ENCODE measurements at places on chromosomes 5 and 9.

DNA sequence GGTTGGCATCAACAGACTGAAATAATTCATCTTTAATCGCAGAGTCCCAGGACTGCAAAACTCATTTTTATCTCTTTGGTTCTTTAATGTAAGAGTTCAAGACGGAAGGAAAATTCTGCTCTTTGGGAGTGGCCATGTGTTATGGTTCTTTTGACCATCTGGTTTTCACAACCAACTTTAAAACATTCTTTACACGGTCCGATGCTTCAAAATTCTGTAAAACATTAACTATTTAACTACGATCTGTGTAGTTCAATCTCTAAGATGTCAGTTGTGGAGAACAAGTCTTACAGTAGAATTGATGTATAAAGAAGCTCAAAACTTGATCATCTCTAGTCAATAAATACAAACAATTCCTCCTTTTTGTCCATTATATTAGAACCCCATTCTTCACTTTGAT, 83.0 kb downstream of the CMYA5 start:
- no peak for DNase-seq

DNA sequence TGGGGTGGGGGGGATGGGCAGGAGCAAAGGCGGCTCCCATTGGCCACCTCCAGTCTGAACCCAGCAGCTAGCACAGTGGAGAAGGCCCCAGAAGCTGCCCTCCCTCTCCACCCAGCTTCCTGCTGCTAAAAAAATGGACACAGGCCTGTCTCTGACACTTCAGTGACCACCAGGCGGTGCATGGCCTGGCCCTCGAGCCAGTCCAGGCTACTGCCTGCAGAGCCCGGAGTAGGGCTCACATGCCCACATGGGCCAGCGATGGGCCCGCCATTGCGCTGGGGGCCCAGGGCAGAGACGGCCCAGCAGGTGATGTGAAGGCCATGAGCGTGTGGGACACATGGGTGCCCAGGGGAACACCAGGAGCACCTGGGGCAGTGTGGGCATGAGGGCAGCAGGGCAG, 52.1 kb upstream of the NOTCH1 start:
- DNase-seq: no peak

DNA sequence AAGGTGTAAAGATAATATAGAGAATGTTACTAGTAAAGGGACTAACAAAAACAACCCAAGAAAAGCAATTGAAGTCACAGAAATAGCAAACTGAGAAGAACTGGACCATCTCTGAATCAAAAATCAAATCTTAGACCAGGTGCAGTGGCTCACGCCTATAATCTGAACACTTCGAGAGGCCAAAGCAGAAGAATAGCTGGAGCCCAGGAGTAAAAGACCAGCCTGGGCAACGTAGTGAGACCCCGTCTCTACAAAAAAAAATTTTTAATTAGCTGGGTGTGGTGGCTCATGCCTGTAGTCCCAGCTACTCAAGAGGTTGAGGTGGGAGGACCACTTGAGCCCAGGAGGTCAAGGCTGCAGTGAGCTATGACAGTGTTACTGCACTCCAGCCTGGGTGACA, 27.3 kb downstream of the WNT8A start:
- no peak for DNase-seq

DNA sequence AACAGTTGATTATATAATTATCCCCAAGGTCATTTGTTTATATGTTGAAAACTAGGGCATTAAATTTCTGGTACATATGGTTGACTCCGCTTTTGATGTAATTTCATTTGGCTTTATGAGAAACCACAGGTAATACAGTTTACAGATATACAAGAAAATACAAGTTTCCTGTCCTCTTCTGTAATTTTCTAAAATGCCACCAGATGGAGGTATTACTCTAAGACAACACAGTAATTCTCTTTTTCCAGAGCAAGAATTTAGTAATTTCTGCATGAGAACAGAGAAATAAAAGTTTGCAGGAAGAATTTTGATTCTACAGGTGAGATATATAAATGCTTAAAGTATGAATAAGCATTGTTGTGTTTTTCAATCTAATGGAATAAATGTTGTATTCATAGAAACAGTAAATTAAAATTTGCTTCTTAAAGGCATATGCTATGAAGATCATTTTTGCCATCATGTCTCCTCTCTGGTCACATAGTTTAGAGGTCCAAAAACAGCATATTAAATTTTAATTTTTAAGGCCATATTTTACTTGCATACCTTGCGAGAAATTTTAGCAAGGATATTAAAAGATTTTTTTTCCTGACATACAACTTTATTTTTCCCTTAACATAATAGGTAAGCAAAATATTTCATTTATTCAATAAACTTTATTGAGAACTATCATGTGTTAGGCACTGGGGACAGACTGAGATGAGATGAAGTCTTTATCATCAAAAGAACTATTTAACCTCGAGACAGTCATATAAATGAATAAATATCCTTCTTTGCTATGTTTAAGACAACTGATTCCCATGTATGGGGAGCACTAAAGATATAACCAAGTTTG, 22.7 kb downstream of the CHD1 start:
- no peak for DNase-seq

GRCh38 chr5:149002761-149003689, 59.8 kb downstream of the SH3TC2 start:
- DNase-seq: no peak

DNA sequence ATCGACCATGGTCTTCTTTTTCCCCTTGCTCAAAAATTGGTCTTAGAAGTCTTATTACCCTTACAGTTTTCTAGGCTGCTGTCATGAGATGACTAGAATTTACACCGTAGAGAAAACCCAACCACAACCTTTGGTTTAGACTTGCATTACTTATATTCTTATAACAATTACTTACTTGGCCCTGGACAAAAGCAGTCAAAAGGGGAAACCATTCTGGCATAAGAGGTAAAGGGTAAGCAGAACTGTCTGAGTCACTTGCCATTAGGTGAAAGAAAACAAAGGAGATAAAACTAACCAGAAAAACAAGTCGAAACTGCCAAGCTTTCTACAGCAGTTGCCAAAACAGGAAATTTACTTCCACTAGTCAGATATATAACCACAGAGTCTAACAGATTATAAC, 17.9 kb downstream of the TMEM245 start:
- DNase-seq: no peak

GRCh38 chr9:2591967-2592366, 29.6 kb upstream of the VLDLR start:
- DNase-seq: no peak

GRCh38 chr5:134651531-134651930, 2.9 kb downstream of the SEC24A start:
- no peak for DNase-seq

DNA sequence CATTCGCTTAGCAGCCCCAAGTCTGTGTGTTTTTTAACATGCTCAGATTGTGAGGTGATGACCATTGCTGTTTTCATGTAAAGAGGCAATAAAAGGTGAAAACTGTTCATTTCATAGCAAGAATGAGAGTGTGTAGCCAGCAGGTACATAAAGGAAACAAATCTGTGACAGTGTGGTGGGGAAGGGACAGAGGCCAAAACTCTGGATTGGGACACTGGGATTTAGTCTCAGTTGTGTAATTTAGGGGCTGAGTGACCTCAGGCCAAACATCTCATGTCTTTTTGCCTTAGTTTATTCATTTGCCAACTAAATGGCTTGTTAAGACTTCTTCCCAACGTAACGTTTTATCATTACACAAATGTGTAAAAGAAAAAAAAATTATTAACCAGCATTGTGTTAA, 47.0 kb downstream of the KCNN2 start:
- no peak for DNase-seq

GRCh38 chr5:135484674-135485086, 32.5 kb upstream of the TIFAB start:
- no peak for DNase-seq

DNA sequence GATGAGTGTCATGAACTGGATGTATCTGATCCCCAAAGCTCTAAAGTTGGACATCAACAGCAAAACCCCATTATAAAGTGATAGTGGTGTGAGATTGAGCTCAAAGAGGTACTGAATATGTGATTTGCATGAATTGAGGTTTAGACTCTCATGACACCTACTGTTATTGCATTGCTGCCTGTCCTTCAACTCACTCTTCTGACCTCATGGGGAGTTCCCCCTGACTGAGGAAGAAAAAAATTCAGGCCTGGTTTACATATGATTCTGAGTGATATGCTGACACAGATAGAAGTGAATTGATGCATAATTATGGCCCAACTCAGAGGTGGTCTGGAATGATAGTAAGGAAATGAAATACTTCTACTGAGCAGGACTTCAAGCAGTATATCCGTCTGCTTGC, 76.2 kb upstream of the CHD1 start:
- DNase-seq: no peak

GRCh38 chr5:15069407-15069905, 197.9 kb upstream of the ANKH start:
- DNase-seq: no peak

- no peak for DNase-seq
These were observed 28.3 kb downstream of the CAMK2A start for GRCh38 chr5:150261231-150261630.

- no peak for DNase-seq
These were observed 151.8 kb downstream of the HSPA4 start for GRCh38 chr5:133203317-133204305.

DNA sequence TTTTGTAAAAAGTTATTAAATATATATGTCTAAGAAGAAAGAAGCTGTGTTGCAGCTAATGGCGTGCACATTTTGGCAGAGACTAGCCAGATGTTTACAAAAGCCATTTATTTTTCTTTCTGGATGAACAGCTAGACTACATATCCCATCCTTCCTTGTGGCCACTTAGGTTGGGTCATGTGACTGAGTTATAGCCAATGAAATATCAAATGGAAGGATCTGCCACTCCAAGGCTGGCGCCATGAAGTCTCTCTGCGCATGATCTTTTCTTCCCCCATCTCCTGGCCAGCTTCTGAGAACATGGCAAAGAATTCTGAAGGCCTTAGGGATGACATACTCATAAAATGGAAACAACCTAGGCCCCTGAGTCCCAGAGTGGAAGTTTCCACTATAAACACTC, 244.2 kb upstream of the DAB2 start:
- no peak for DNase-seq

DNA sequence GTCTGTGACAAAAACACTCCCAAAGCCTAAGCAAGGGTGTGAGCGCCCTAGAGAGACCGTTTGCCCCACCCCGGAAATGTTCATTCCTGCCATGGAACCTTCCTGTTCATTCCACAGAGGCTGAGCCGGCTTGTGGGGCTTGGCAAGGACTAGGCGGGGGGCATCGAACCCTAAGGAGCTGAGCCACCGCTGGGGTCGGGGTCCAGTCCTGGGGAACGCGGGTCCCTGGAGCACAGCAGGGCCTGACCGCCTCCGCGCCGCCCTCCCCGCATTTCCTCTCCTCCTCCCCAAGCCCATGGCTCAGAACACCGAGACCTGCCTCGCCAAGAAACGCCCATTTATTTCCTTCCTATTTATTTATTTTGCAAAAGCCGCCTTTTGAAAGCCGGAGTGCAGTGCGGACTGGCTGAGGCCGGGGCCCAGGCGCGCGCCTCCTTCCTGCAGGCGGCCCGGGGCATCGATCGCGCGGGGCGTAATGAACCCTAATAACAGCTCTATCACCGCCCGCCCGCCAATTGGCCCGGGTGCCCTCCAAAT, 228.9 kb upstream of the IRX4 start:
- DNase-seq: no peak

DNA sequence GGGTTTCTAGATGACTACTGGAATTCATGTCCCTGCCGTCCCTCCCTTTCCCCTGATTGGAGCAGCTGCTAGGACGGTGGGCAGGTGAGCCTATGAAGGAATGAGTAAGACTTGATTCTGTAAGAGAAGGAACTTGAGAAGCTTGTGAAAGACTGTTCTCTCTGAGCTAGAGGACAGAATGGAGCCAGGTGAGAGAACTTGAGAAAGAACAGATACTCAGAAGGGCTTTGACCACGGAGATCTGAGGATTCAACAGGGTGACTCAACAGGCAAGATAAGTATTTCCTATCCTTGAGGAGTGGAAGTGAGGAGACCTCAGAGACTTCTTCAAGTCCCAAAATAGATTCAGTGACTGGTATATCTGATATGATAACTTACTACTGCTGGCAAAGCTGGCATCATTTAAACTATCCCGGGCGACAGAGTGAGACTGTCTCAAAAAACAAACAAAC, 41.9 kb downstream of the HSDL2 start:
- no peak for DNase-seq

GRCh38 chr5:171258737-171259415, 50.2 kb upstream of the TLX3 start:
- DNase-seq: no peak

DNA sequence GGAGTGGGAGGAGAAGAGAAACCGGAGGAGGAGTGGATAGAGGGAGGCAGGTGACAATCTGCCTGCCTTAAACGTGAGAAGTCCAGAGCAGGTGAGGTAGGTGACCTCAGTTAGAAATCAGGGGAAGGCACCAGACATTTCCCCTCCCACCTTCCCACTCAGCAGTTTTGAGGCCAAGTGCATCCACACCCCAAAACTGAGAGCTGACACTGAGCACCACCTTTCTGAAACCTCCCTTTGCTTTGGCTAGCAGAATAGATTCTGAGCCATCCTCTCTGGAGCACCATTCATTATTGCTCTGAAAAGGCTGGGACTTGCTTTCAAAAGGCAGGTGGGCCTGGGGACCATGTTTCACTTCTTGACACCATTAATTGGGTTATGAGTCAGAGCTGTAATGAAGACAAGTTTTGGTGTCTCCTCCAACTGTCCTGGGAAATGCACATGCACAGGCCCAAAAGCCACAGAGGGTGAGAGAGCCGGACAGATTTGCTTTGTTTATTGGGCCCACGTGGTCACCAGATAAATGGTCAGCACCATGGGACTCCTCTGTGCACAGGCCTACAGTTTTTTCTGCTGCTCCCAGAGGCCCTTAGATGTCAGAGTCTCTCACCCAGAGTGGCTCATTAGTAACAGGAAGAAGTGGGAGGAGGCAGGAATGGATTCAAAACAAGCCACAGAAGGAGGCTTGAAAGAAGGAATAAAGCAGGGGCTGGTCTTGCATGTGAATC, 314.7 kb downstream of the TLE1 start:
- DNase-seq: no peak

DNA sequence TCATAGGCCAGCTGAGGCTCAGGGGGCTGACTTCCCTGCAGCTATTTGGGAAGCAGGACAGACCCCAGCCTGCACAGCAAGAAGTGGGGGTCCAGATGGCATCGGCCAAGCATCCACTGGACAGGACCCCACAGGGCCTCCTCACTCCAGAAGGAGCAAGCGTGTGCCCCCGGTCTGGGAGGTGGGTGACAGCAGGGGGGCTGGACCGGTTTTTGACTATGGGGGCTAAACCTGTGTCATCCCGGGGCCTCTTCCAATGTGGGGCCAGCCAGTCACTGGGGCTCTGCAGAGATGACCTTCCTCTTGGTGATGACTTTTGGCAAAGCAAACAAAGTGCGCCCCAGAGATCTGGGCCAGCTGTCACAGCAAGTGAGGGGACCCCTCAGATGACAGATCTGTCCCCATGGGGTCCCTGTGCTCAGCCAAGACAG, 163.9 kb downstream of the OLFM1 start:
- DNase-seq: no peak

DNA sequence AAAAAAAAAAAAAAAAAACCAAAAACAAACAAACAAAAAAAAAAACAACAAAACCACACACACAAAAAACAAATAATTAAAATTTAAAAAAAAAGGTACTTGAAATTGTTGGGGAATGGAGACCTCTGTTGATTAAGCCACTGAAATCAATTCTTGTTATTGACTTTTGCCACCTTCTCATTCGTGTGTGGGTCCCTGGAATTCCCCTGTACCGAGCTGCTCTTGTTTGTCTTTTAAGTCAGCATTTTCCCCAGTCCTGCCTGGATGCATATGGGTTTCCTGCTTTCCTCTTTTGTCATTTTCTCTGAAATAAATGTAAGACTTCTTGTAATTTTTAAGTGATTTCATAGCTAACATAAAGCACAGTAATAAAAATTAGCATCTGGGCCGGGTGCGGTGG, 45.5 kb downstream of the GPBP1 start:
- no peak for DNase-seq

- no peak for DNase-seq
These were observed 159.9 kb downstream of the TSSK1B start for GRCh38 chr5:113274836-113275414.
